Uterus (tissue), 4 donors: ENCODE measurements at places on chromosomes 1 and 21. TPM values are rescaled to one million over a fixed set of nuclear protein-coding genes. Genes with fewer than 3 reads are reported as not detected.

Gene PLPPR5
- total RNA-seq: not detected

- no peak for DNase-seq
- no peaks in the 10 kb centered on the region for H3K36me3 ChIP-seq
- no peak overlapping the region for H3K4me3 ChIP-seq
- H3K4me1 ChIP-seq: no peaks in the 10 kb centered on the region
- H3K27ac ChIP-seq: no peak overlapping the region
- H3K27me3 ChIP-seq: no peaks in the 10 kb centered on the region
Observed at GRCh38 chr1:179547021-179547535, 28.7 kb downstream of the NPHS2 start.

- DNase-seq: no peak
- H3K27ac ChIP-seq: no peak overlapping the region
- H3K4me1 ChIP-seq: no peaks in the 10 kb centered on the region
- no peaks in the 10 kb centered on the region for H3K27me3 ChIP-seq
- no peak overlapping the region for H3K4me3 ChIP-seq
Observed at GRCh38 chr1:174742805-174743653, 256.7 kb upstream of the CACYBP start.

GRCh38 chr1:62307895-62308492, 11.2 kb downstream of the KANK4 start:
- no peak overlapping the region for H3K27ac ChIP-seq
- H3K27me3 ChIP-seq: no peaks in the 10 kb centered on the region
- H3K4me1 ChIP-seq: no peaks in the 10 kb centered on the region
- H3K4me3 ChIP-seq: no peak overlapping the region
- H3K36me3 ChIP-seq: no peaks in the 10 kb centered on the region

DNA sequence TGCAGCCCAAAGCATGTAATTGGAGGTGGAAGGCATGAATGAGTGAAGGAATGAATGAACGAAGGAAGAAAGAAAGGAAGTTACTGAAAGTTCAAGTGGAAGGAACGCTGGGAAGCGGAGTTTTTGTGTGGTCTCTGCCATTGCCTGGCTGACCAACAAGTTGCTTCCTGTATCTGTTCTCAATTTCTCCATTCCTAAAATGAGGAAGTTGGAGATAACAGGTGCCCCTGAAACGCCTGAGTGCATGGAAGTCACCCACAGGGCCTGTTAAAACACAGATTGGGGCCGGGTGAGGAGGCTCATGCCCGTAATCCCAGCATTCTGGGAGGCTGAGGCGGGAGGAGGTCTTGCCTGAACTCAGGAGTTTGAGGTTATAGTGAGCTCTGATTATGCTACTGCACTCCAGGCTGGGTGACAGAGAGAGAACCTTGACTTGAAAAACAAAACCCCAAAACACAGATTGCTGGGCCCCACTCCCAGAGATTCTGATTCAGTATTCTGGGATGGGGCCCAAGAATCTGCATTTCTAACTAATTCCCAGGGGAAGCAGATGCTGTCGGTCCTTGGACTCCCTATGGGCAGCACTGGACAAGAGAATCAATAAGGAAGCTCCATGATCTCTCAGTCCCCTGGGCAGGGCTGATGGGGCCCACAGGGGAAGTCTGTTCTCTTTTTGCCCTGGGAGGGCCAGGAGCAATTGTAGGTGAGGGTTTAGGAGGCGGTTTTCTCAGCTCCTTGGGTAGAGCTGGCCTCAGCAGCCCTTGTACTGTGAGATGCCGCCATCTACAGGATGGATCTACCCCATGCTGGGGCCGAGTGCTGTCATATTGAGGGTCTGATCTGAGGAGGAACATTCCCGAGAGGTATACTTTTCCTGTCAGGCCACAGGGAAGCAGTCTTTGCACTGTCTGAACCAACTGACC, 3.3 kb upstream of the CNR2 start:
- no peaks in the 10 kb centered on the region for H3K27me3 ChIP-seq
- no peak overlapping the region for H3K27ac ChIP-seq
- DNase-seq: peak; percentile 55
- H3K4me3 ChIP-seq: no peak overlapping the region
- no peaks in the 10 kb centered on the region for H3K36me3 ChIP-seq
- no peaks in the 10 kb centered on the region for H3K4me1 ChIP-seq

DNA sequence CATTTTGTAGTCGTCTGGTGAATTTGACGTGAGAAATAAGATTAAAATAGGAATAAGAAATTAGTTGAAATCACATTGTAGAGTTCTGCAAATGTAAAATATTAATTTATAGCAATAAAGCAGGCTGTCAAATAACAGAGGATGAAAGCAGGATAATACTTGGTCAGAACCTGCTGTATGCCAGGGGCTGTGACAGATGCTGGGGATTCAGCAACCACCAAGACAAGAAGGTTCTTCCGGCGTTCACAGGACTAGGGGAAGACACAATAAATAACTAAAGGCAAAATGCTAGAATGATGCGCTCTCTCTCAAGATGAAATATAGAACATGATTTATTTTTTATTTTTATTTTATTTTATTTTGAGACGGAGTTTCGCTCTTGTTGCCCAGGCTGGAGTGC, 6.8 kb upstream of the PARK7 start:
- peak overlapping the region; percentile 79 for H3K4me3 ChIP-seq
- no peaks in the 10 kb centered on the region for H3K36me3 ChIP-seq
- no peaks in the 10 kb centered on the region for H3K27me3 ChIP-seq
- no peak for DNase-seq
- H3K27ac ChIP-seq: peak overlapping the region; percentile 79
- H3K4me1 ChIP-seq: no peaks in the 10 kb centered on the region

DNA sequence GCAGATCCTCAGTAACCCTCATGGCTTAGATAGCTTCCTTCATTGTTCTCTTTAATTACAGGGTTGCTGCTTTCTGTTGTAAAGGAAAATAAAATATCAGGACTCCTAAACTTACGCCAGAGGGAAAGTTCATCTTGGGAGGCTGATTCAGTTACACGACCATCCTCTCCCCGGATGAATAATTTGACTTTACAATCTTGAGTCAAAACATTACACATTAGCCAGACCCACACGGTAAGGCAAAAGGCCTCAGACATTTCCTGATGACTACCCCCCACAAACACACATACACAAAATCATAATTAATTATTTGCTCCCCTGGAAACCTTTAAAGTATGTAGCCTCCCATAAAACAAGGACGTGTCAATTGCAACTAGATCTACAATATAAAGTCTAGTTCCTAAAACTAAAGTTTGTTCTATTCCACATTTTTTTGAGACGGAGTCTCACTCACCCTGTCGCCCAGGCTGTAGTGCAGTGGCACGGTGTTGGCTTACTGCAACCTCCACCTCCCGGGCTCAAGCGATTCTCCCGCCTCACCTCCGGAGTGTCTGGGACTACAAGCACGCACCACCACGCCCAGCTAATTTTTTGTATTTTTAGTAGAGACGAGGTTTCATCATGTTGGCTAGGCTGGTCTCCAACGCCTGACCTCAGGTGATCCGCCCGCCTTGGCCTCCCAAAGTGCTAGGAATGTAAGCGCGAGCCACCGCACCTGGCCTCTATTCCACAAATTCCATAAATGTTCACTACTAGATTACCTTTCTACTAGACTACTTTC, 830 bp upstream of the PRDX1 start:
- H3K27me3 ChIP-seq: no peaks in the 10 kb centered on the region
- peak; percentile 23 for DNase-seq
- peak overlapping the region; percentile 97 for H3K27ac ChIP-seq
- H3K36me3 ChIP-seq: no peaks in the 10 kb centered on the region
- H3K4me3 ChIP-seq: peak overlapping the region; percentile 90
- H3K4me1 ChIP-seq: no peaks in the 10 kb centered on the region

GRCh38 chr21:46394595-46395104, 64.0 kb upstream of the DIP2A start:
- no peaks in the 10 kb centered on the region for H3K36me3 ChIP-seq
- no peak overlapping the region for H3K4me3 ChIP-seq
- peaks cover 6% of the 10 kb centered on the region for H3K4me1 ChIP-seq
- no peak overlapping the region for H3K27ac ChIP-seq
- H3K27me3 ChIP-seq: no peaks in the 10 kb centered on the region

DNA sequence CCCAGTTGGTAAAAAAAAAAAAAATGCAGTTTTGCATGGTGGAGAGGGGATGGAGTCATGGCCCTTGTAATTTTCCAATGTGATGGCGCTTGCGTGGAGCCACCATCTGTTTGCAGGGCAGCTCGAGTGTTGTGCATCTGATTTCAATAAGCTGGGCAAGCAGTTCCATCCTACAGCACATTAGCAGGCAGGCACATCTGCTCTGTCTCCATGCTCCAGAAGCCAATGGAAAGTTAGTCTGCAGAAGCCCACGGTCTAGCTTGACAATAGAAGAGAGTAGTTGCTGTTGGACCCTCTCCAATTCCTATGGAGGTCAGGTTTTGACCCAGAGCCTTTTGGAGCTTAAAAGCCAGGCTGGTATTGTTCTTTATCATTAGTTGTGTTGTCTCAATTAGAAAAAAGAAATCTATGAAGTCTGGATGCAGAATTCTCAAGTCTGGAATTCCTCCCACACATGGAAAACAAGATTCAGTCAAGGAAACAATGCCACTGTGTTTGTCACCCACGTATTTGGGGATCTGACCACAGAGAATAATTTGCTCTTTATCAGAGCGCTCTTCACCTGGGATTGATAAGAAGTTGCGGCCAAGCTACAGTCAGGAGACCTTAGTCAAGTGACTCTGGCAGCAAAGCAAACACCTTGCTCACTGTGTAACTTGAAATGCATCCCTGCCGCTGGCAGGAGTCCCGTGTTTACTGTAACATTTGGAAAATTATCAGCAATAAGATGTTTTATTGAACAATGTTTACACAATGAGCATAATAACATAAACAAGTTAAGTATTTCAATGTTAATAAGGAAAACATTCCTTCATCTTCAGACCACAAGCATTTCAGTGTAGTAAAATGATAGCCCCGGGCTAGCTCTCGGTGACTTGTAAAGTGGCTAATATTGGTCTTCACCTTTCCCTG, 20.7 kb downstream of the NGF start:
- H3K27ac ChIP-seq: no peak overlapping the region
- H3K36me3 ChIP-seq: no peaks in the 10 kb centered on the region
- no peak for DNase-seq
- H3K4me3 ChIP-seq: no peak overlapping the region

- no peaks in the 10 kb centered on the region for H3K27me3 ChIP-seq
- H3K4me1 ChIP-seq: no peaks in the 10 kb centered on the region
- no peak for DNase-seq
- H3K4me3 ChIP-seq: no peak overlapping the region
Observed at GRCh38 chr1:188317894-188318293, 1489.1 kb downstream of the PLA2G4A start.

Gene BTG2
- total RNA-seq: 38.0 TPM

Gene RGS13
- total RNA-seq: not detected

DNA sequence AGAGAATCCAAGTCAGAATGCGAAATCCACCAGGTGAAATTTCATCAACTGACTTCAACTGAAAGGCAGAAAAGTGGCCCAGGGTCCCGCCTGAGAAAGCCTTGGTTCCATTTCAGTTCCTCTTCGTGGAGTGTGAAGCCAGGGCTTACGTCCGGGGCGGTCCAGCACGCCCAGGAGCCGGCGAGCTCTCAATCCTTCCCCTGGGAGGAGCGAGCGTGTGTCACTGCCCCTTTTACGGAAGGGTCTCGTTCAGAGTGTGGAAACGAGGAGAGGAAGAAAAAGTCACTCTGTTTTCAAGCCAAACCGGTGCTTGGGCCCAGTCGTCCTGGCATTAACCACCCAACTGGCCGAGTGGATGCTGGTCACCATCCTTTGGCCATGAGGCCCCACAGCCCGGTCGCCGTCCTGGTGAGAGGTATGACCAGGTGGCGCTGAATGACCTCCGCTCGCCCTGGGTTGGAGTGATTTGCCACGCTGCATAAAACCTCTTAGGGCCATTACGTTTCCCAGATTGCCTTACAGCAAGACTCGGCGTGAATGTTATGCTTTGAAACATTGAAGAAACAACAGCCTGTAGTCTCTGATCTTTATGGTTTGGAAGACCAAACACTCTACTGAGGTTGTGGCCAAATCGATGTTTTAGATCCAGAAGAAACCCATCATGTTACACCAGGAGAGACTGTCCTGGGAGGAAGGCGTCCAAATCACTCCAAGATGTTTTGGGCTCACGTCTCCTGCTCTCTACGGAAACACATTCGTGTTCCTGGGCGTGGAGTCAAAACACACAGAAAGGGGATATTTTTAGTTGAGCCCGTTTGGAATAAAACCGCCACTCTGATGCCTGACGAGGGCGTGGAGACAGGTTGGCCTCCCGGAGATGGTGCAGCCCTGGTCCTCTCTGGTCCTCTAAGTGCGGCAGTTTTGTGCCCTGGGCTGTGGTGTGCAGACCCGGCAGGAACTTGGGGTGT, 93.6 kb upstream of the ACTRT2 start:
- no peaks in the 10 kb centered on the region for H3K27me3 ChIP-seq
- no peaks in the 10 kb centered on the region for H3K4me1 ChIP-seq

DNA sequence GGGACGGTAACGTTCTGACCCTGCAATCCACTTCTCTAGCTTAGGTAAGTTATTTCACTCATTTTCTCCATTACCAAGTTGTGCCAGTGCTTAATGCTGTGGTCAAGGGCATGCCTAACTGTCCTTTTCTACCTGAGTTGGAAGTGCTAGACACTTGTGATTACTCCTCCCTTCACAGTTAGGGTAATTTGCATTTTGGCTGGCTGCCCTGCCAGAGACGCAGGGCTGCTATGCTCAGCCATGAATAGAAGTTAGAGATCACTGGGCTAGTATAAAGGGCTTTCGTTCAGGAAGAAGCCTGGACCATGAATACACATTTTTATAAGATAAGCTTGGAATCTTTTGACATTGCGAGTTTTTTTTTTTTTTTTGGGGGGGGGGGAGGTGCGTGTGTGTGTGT, 633.2 kb upstream of the NEGR1 start:
- H3K4me1 ChIP-seq: no peaks in the 10 kb centered on the region
- no peak overlapping the region for H3K4me3 ChIP-seq
- H3K27ac ChIP-seq: no peak overlapping the region
- no peaks in the 10 kb centered on the region for H3K36me3 ChIP-seq

Gene GBP6
- not detected for total RNA-seq

Gene TNFRSF9
- not detected for total RNA-seq

Gene TACSTD2
- 0.73 TPM for total RNA-seq

Gene SPRR2G
- not detected for total RNA-seq

DNA sequence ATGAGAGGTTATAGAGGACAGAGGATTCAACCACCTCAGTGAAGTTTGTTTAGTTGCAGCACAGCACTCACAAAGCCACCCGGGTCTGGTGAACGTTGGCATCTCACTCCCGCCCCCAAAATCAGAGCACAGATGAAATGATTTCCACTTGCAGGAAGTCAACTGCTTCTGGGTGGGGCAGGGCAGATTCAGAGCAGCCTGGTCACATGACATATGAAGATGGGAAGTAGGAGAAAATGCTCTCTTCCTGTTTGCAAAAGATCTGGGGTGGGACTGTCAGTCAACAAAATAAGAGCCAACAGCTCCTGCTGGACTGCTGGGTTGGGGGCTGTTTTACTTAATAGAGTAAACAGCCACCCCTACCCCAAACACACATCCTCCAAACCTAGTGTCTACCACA, 43.2 kb downstream of the LRRC71 start:
- H3K27ac ChIP-seq: no peak overlapping the region
- DNase-seq: no peak
- no peaks in the 10 kb centered on the region for H3K27me3 ChIP-seq
- no peaks in the 10 kb centered on the region for H3K4me1 ChIP-seq
- H3K36me3 ChIP-seq: no peaks in the 10 kb centered on the region

- no peaks in the 10 kb centered on the region for H3K27me3 ChIP-seq
- H3K36me3 ChIP-seq: no peaks in the 10 kb centered on the region
- peak overlapping the region; percentile 39 for H3K4me3 ChIP-seq
- H3K27ac ChIP-seq: peak overlapping the region; percentile 100
Observed at GRCh38 chr1:36160949-36161485, 5.1 kb downstream of the MAP7D1 start.

GRCh38 chr1:196678510-196678884, 26.7 kb downstream of the CFH start:
- no peaks in the 10 kb centered on the region for H3K4me1 ChIP-seq
- H3K27me3 ChIP-seq: no peaks in the 10 kb centered on the region
